ENCODE measurements at places on chromosomes 3 and 15. TPM values are rescaled to one million over a fixed set of nuclear protein-coding genes. Genes with fewer than 3 reads are reported as not detected.

TMIE gene
- 0.12 TPM for total RNA-seq

DNA sequence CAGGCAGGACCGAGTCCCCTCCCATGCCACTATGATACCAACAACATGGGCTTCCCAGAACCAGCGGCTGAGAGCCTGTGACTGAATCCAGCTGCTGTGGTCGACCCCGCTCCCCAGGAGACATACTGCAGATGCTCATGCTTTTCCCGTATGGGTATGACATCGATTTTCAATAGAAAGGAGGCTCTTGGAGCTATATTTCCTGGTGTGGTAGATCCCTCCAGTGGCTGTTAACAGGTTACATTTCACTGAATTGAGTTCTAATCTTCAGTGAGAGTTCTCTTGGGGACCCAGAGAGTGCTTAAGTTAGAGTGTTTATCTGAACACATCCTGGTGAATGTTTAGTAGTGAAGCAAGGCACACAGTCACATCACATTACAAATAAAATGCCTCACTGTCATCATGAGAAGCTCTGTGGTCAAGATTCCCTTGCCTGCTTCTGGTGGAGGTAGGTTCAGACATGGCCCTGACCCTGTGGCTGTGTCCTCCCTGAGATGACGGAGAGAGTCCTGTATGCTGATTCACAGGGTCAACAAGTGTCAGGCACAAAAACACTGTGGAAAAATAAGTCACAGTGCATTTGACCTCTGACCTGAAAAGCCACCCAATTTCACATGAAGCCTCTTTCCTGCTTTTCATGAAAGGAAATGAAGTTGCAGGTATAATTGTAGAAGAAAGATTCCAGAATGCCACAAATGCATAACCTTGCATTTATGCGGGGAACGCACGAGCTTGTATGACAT is 110.9 kb downstream of the GABRG3 start:
- DNase-seq = no peak

TGM4 gene
- 0.10 TPM for total RNA-seq

DNA sequence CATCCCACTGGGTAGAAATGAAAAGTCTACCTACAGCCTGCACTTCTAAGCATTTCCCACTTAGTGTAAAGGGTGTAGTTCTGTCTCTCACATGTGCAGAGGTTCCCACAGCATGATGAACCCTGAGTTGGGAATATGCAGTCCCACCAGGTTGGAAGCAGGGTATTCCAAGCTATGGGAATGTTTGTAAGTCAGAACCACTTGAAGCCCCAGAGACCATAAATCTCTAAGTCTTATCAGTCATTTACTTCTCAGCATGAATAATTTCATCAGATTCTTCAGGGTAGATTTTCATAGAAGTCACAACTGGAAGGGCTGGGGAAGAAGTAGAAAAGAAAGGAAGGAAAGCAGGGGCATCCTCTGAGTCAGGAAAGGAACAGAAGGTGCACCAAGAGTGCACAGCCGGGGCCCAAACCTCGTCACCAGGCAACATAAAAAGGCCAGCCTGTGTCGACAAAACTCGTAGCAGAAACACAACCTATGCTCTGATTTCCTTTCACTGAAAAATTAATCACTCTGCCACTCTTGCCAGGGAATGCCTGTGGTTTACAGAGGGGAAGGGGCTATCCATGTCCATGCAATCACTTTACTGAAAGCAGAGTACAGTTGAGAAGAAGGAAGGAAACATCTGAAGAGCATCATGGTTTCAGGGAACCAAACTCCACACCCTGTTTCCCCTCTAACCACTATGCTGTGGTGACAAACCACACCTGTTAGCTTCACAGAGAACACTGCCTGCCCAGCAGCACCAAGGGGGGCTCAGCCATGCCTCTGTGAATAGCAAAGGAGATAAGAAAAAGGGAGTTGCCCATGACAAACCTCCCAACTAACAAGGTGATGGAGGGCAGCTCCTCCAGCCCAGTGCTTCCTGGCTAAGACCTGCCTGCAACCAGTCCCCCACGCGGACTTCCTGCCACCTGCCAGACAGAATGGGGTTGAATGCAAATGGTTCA is 40.5 kb downstream of the SH3BP5 start:
- peak; percentile 75 for DNase-seq

GRCh38 chr3:30554317-30554690 is 52.1 kb upstream of the TGFBR2 start:
- DNase-seq = no peak

- DNase-seq = no peak
Observed at GRCh38 chr15:34953851-34954250, 15.7 kb downstream of the AQR start.

NTRK3 gene
- total RNA-seq = not detected

PLCB2 gene
- total RNA-seq = not detected

GRCh38 chr3:15148614-15149013 is 49.7 kb upstream of the RBSN start:
- peak; percentile 18 for DNase-seq

PRR20G gene
- total RNA-seq = not detected

GRCh38 chr3:105755121-105755886 is 113.5 kb downstream of the CBLB start:
- no peak for DNase-seq

DNA sequence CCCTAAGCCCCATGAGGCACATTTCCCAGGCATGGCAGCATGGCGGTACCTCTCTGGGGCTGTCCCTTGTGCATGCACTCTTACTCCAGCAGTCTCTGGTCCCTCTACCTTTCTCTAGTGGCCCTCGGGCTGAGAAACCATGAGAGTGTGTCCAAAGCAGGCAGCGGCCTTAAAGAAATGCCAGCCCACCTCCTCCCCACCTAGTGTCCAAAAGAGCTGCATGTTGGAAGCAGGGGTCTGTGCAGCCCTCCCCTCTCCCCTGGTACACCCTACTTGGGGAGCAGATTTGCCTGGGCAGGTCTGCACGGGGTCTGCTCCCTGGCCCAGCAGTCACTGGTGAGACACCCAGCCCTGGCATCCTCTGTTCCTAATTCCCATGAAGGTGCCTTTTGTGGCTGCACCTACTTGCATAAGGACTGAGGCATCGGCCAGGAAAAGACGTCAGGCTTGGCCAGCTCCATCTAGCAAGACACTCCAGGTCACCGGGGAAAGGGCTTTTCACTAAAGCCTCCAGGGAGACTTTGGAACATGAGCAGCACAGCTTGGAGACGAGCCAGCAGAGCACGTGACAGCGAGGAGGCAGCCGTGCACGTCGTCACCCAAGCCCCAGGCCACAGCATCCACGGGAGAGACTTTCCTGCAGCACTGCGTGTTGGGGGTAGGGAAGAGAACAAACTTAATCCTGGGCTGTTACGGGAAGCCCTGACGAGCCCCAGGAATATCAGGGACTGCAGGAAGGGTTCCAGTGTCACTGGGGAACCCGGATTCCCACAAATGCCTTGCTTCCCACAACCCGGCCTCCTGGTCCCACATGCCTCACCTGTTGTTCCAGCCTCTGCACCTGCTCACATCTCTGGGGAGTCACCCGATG is 38.8 kb downstream of the TM2D3 start:
- no peak for DNase-seq

- peak; percentile 88 for DNase-seq
Observed at GRCh38 chr3:146160321-146160963, 542 bp downstream of the PLOD2 start.

CACNA2D2 gene
- 0.22 TPM for total RNA-seq

GRCh38 chr3:110015231-110015963 is 678.1 kb upstream of the DPPA4 start:
- no peak for DNase-seq

Data from A172 (cell line).